Activated naive CD4-positive, alpha-beta T cell treated with anti-CD3 and anti-CD28 coated beads, Interleukin-2, amount 10 ng/mL, durations not matched to agents 5 hours and 36 hours (primary cell): ENCODE measurements at places on chromosomes 16 and 17. TPM values are rescaled to one million over a fixed set of nuclear protein-coding genes. Genes with fewer than 3 reads are reported as not detected.

The KRT27 gene
- total RNA-seq: not detected

The MT4 gene
- total RNA-seq: not detected

The TMED6 gene
- total RNA-seq: 2.3 TPM

The NOXO1 gene
- total RNA-seq: 0.40 TPM

The KRT12 gene
- not detected for total RNA-seq

The COIL gene
- total RNA-seq: 17.8 TPM

The AIPL1 gene
- not detected for total RNA-seq

The KCNJ12 gene
- total RNA-seq: not detected

The NPIPB13 gene
- 15.5 TPM for total RNA-seq

The KSR1 gene
- total RNA-seq: 47.5 TPM

The GP2 gene
- not detected for total RNA-seq

The GFAP gene
- not detected for total RNA-seq

The MYL4 gene
- not detected for total RNA-seq

The CLDN7 gene
- total RNA-seq: 0.53 TPM

The KRT24 gene
- not detected for total RNA-seq

The IGFALS gene
- not detected for total RNA-seq

The NEUROD2 gene
- total RNA-seq: not detected

The EME1 gene
- 13.0 TPM for total RNA-seq

The SMIM22 gene
- not detected for total RNA-seq

The DPEP3 gene
- total RNA-seq: not detected

The ARL5C gene
- total RNA-seq: not detected

The CCDC78 gene
- total RNA-seq: 1.6 TPM

The TSR1 gene
- 25.8 TPM for total RNA-seq

The RTN4RL1 gene
- 1.2 TPM for total RNA-seq

The TPSG1 gene
- total RNA-seq: not detected

The CCL22 gene
- 2.7 TPM for total RNA-seq
